Kidney epithelial cell (primary cell): ENCODE measurements at places on chromosomes 7 and 10. TPM values are rescaled to one million over a fixed set of nuclear protein-coding genes. Genes with fewer than 3 reads are reported as not detected.
A peak's percentile ranks its signal among the peaks of the same experiment; 100 is the strongest.

- DNase-seq: no peak
Measured at GRCh38 chr10:124088915-124089314, 4.5 kb downstream of the CHST15 start.

DNA sequence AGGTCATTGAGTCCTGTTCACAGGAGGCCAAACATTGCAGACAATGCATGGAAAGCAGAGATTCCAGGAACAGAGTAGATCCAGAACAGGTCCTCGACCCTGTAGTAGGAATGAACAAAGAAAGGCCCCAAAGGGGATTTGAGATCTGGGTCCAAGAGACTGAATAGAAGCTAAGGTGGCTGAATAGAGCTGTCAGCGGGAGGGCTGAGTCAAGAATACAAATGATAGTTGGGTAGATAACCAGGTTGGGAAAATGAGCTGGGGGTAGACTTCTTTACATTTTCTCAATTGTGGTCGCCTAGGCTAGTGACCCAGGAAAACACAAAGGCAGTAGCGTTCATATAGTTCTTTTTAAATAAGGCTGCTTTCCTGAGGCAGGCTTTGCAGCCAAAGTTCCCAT lies 103.4 kb upstream of the ELMO1 start:
- no peak for DNase-seq

The VAX1 gene
- total RNA-seq: 0.08 TPM in 1 of 2 replicates, not detected in the other

The TCAF2 gene
- total RNA-seq: 0.07 and 0.17 TPM in 2 replicates

The GHITM gene
- 231 and 276 TPM in 2 replicates for total RNA-seq

GRCh38 chr10:122307669-122308416 lies 36.7 kb downstream of the BTBD16 start:
- peak; percentile 91 for DNase-seq

GRCh38 chr10:47038881-47039561 lies 127.8 kb downstream of the PTPN20 start:
- no peak for DNase-seq

DNA sequence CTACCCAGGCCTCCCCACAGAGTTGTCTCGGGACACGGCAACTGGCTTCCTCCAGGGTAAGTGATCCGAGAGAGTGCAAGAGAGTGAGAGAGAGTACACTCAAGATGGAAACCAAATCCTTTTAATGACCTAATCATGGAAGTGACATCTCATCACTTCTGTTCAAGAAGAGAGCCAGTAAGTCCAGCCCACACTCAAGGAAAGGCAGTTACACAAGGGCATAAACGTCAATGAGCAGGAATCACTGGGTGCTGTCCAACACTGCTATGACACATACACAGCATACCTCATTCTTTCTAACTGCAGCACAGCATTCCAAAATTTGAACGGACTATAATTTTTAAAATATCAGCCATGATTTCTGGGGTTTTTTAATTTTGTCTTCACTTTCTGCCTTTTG lies 29.3 kb upstream of the OSBPL3 start:
- no peak for DNase-seq

DNA sequence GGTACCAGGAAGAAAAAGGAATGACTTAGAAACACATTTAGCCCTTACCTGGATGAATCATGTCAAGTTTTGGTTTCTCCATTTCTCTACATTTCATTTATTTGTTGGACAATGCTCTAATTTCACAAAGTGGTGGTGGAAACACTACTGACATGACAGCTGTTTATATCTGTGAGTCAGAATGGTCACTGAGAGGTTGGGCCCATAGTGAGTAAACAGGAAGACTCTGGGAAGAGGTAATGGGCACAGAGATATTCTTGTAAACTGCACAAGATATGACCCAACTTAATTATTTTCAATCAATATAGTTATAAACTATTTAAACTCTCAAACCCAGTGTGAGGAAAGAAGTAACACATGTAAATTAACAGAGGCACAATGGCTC lies 176.3 kb upstream of the MEOX2 start:
- DNase-seq: no peak

- peak; percentile 67 for DNase-seq
Measured at GRCh38 chr7:139360210-139360947, 685 bp downstream of the LUC7L2 start.

- DNase-seq: no peak
Measured at GRCh38 chr10:18504161-18504560, 147.2 kb downstream of the NSUN6 start.

DNA sequence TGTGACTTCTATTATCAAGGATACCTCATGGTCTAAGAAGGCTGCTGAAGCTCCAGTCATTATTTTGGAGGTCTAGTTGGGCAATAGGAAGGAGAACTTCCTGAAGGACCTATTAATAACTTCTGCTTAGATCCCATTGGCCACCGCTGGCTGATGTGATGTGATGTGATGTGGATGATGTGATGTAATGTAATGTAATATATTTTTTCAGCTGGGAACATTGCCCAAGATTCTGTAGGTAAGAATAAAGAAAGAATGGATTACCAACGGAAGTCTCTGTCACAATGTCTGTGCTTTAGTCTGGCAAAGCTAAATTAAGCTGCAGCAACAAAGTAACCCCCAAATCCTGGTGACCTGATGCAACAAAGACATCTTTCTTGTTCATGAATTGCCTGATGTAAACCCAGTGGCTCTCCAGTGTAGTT lies 233.7 kb downstream of the PTEN start:
- DNase-seq: no peak

The PLAC9 gene
- not detected in 2 replicates for total RNA-seq

GRCh38 chr7:112467867-112468266 lies 12.9 kb upstream of the LSMEM1 start:
- no peak for DNase-seq

- DNase-seq: no peak
Measured at GRCh38 chr10:33129141-33129995, 171.3 kb upstream of the ITGB1 start.

- no peak for DNase-seq
Measured at GRCh38 chr7:117009705-117010361, 56.5 kb downstream of the ST7 start.
